ENCODE measurements at places on chromosomes 3 and 15.
A peak's percentile ranks its signal among the peaks of the same experiment; 100 is the strongest.

GRCh38 chr3:183822631-183823030 lies 2.7 kb downstream of the MAP6D1 start:
- no peak for DNase-seq

- DNase-seq, result peak; percentile 60
Observed at GRCh38 chr15:63870487-63871209, 36.9 kb upstream of the HERC1 start.

DNA sequence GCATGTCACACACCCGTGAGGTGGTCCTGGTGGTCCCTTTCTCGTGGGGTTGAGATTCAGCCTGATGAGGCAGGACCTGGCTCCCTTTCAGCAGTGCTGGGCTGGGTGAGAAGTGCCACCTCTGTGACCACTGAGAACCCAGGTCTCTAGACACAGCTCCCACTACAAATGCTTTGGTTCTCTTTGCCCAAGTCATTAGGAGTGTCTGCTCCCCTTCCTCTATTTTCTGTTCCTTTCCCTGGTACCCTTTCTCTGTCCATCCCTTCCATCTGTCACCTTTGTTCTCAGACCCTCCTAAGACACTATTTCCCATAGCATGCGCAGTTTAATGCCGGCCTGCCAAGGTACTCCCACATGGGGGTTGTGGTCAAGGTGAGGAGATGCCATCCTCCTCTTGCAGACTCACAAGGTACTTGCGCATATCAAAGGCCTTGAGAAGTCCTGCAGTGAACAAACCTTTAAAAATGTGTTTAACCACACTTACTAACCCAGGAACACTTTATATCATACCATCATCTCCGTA lies 297.7 kb downstream of the LRTM1 start:
- no peak for DNase-seq

DNA sequence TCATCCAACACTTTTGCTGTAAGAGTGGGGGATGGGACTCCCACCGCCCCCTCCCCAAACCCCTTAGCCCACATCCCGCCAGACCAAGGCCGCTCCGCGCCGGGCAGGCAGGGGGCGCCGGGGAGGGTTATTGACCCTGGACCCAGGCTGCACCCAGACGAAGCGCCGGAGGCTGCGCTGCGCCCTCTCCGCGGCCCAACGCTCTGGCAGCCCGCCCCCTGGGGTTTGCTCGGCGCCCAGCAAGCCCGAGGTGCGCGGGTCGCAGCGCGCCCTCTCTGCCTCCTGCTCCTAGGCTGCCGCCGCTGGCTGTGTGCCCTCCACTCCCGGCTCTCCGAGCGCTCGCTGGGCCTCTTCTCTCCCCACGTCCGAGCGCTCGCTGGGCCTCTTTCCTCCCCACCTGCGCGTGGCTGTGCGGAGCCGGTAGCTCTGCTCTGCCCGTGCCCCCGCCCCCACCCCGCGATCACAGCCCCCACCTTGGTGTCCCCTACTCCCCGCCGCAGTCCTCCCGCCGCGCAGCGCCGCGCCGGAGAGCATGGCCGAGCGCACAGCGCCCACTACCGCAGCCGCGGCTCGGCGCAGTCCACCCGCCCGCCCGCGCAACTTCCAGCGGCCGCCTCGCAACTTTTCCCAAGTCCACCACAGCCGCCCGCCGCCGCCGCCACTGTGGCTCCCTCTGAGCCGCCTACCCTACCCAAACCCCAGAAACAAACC lies 1.2 kb downstream of the MECOM start:
- DNase-seq, result no peak

- DNase-seq, result no peak
Observed at GRCh38 chr3:45055411-45056143, 29.5 kb downstream of the CLEC3B start.

- no peak for DNase-seq
Observed at GRCh38 chr3:80232760-80233159, 465.0 kb upstream of the ROBO1 start.

- no peak for DNase-seq
Observed at GRCh38 chr3:190617185-190617584, 103.3 kb downstream of the IL1RAP start.

- no peak for DNase-seq
Observed at GRCh38 chr15:59035201-59035600, 47.7 kb downstream of the RNF111 start.

DNA sequence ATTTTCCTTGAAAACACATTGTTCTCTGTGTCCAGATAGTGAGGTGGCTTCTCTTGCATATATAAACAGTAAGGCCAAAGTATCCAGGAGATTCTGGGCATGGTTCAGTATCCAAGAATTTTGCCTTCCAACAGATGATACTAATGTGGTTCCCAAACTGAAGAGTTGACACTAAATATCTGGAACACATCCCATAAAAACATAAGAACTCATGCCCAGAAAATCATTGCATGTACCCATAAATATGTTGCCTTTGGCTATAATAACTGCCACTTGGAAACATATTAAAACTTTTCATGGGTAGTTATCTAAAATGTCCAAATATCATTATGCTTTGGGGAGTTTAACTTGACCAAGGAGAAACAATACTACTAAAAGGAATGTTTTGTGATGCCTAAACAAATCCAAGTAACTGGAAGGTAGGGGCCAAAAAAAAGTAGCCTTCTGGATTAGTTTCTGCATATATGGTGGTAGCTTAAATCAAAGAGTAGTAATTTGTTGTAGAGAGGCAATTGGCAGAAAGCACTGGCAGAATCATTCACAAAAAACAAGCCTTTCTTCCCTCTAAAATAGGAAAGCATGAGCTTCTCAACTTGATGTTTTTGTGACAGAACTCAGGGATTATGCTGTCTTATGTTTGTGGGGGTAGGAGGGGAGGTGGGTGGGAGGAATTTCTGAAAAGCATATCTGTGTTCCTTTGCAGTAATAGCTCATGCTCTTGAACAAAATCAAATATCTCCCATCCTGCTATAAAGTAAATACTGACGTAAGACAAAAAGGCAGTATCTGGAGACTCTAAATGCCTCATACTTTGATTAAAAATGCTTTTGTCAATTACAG lies 753.9 kb downstream of the TUSC7 start:
- DNase-seq, result no peak

GRCh38 chr3:180184816-180185215 lies 148.1 kb upstream of the PEX5L start:
- DNase-seq, result no peak

GRCh38 chr3:141020143-141020830 lies 30.9 kb upstream of the SPSB4 start:
- DNase-seq, result no peak

DNA sequence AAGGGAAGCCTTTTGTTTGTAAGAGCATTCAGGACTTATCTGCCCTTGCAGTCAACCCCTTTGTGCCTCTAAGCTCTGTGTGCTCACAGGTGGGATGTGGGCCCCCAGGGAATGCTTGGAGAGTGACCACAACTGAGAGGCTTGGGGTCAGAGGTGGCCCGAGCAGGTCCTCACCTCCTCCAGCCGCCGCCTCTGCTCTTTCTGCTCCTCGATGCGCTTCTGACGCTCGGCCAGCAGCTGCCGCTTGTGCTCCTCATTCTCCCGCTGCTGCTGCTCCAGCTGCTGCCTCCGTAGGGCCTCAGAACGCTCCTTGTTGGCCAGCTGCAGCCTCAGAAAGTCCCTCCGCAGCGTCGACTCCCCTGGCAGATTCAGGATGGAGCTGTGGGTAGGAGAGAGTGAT lies 130.8 kb upstream of the SLC2A2 start:
- no peak for DNase-seq

DNA sequence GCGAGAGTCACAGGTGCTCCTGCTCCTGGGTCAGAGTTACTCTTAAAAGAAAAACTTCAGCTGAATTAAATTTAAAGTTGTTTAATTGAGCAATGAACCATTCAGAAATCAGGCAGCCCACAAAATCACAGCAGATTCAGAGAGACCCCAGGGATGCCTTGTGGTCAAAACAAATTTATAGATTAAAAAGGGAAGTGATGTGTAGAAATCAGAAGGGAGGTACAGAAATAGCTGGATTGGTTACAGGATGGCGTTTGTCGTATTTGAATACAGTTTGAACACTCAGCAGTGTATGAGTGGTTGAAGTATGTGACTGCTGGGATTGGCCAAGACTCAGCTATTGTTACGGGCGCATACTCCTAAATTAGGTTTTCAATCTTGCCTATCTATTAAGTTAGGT lies 58.6 kb downstream of the UACA start:
- no peak for DNase-seq

All from pulmonary artery endothelial cell (primary cell).